ENCODE measurements at places on chromosomes 7 and 10. TPM values are rescaled to one million over a fixed set of nuclear protein-coding genes. Genes with fewer than 3 reads are reported as not detected.

- no peaks in the 10 kb centered on the region for H3K4me1 ChIP-seq
- peaks cover 11% of the 10 kb centered on the region for H3K27me3 ChIP-seq
- no peak overlapping the region for H3K27ac ChIP-seq
- H3K36me3 ChIP-seq = no peaks in the 10 kb centered on the region
These were observed 604.0 kb downstream of the LRMDA start for GRCh38 chr10:76035206-76036110.

ZNF487 gene
- total RNA-seq = 3.2 TPM

- H3K36me3 ChIP-seq = no peaks in the 10 kb centered on the region
- no peak overlapping the region for H3K4me3 ChIP-seq
- no peak overlapping the region for H3K27ac ChIP-seq
- no peak for DNase-seq
- H3K4me1 ChIP-seq = no peaks in the 10 kb centered on the region
These were observed 36.9 kb upstream of the C10orf67 start for GRCh38 chr10:23381298-23382040.

- no peak overlapping the region for H3K27ac ChIP-seq
- no peaks in the 10 kb centered on the region for H3K4me1 ChIP-seq
- no peak for DNase-seq
- no peaks in the 10 kb centered on the region for H3K36me3 ChIP-seq
These were observed 9.4 kb upstream of the KNDC1 start for GRCh38 chr10:133150656-133151055.

- no peaks in the 10 kb centered on the region for H3K4me1 ChIP-seq
- DNase-seq = no peak
- no peak overlapping the region for H3K4me3 ChIP-seq
- H3K36me3 ChIP-seq = no peaks in the 10 kb centered on the region
These were observed 151.0 kb upstream of the FRMD4A start for GRCh38 chr10:14481752-14482151.

MKI67 gene
- total RNA-seq = 8.6 TPM

DNA sequence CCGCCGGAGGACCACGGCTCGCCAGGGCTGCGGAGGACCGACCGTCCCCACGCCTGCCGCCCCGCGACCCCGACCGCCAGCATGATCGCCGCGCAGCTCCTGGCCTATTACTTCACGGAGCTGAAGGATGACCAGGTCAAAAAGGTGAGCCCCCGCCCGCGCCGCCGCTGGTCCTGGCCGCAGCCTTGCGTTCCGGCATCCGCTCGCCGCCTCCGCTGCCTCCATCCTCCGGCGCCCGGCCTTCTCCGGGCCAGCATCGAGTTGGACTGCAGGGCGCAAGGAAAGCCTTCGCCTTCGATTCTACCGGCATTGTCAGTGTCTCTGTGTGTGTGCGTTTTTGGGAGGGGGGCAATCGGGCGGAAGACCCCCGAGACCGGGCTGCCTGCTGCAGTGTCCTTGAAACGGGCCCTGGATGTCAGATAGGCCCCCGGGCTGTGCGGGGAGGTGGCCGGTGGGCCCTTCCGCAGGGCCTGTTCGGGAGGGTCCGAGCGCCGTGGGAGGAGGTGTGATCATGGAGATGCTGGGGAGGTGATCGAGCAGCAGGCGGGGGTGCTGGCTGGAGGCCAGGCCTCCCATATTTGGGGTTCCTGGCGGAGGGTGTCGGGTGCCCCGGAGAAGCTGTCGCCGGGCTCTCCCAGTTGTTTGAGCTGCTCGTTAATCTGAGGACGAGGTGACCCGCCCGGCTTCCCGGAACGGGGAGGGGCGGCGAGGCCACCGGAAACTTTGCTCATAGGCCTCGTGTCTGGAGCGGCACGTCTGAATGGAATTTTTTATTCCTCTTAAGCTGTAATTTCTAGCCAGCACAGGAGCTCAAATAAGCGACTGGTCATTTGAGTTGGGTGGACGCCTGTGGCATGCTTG lies 40.8 kb downstream of the HK1 start:
- H3K27me3 ChIP-seq = no peaks in the 10 kb centered on the region
- H3K36me3 ChIP-seq = no peaks in the 10 kb centered on the region
- H3K27ac ChIP-seq = peak overlapping the region; percentile 78
- peak overlapping the region; percentile 96 for H3K4me3 ChIP-seq

GSDME gene
- total RNA-seq = 1.1 TPM

SLC26A4 gene
- total RNA-seq = 1.1 TPM

CCL26 gene
- total RNA-seq = not detected

PIK3CG gene
- total RNA-seq = 27.8 TPM
